Left ventricle myocardium inferior (tissue), 1 donor: ENCODE measurements at places on chromosomes 4 and X. TPM values are rescaled to one million over a fixed set of nuclear protein-coding genes. Genes with fewer than 3 reads are reported as not detected.

- DNase-seq, result peak; percentile 38
Measured at GRCh38 chr4:40916880-40917279, 167.1 kb downstream of the NSUN7 start.

- no peak for DNase-seq
Measured at GRCh38 chr4:122830426-122831095, 3.9 kb downstream of the FGF2 start.

GRCh38 chr4:52051615-52052474 lies 741 bp downstream of the SPATA18 start:
- peak; percentile 74 for DNase-seq

TACC3 gene
- total RNA-seq, result 5.8 TPM

- no peak for DNase-seq
Measured at GRCh38 chr4:125357675-125358074, 42.9 kb downstream of the FAT4 start.

DNA sequence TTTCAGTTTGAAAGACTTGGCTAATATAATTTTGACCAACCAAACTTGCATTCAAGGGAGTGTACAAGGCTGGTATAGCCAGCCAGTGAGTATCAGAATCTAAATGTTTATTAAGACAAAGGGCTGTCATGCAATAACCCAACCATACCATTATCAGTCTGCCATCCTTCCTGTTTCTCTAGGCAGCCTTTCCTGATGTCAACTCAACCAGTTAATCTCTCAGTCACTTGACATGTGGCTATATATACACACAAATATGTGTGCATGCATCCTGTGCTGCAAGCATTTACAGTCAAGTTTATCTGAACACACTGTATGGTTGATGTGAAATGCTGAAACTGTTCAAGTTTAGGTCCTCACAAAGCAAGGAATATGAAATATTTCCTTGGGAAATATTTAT lies 17.2 kb downstream of the BTK start:
- DNase-seq, result no peak

SAP30 gene
- total RNA-seq, result 16.5 TPM

CNKSR2 gene
- 0.47 TPM for total RNA-seq

GRCh38 chr4:20086799-20087521 lies 164.7 kb upstream of the SLIT2 start:
- no peak for DNase-seq

DNA sequence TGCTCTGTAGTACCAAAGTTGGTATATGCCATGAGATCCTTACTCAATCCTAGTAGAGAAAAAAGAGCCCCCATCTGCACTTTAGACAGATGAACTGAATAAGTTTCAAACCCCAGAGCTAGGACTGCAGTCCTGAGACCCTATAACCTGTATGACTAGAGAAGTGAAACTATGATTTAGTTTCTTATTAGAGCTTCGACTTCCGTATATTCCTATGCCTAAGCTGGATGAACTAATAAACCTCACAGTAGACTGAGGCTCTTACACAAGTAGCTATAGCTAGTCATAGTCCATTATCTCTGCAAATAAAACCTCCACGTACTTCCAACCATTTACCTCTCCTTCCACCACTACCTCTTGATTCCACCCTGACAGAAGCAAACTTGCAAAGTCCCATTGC lies 6.3 kb upstream of the OTUD4 start:
- DNase-seq, result no peak

DNA sequence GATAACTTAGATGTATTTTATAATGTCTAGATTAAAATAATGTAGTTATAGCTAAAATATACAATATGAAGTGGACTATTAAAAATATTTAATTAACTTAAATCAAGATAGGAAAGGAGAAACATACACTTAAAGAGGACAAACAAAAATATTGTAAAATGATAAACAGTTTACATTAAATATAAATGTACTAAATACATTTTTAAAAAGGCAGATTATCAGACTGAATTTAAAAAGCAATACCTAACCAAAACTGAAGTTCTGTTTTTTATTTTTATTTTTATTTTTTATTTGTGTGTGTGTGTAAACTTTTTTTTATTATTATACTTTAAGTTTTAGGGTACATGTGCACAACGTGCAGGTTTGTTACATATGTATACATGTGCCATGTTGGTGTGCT lies 811.6 kb upstream of the INTU start:
- DNase-seq, result no peak

DNA sequence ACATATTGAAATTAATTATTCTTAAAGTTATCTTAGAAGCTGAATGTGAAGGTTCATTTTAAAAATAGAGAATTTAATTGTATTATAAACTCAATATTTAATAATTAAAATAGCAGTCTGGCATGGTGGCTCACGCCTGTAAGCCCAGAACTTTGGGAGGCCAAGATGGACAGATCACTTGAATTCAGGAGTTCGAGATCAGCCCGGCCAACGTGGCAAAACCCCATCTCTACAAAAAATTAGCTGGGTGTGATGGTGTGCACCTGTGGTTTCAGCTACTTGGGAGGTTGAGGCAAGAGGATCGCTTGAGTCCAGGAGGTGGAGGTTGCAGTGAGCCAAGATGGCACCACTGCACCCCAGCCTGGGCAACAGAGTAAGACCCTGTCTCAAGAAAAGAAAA lies 659.9 kb upstream of the AGA start:
- no peak for DNase-seq

DNA sequence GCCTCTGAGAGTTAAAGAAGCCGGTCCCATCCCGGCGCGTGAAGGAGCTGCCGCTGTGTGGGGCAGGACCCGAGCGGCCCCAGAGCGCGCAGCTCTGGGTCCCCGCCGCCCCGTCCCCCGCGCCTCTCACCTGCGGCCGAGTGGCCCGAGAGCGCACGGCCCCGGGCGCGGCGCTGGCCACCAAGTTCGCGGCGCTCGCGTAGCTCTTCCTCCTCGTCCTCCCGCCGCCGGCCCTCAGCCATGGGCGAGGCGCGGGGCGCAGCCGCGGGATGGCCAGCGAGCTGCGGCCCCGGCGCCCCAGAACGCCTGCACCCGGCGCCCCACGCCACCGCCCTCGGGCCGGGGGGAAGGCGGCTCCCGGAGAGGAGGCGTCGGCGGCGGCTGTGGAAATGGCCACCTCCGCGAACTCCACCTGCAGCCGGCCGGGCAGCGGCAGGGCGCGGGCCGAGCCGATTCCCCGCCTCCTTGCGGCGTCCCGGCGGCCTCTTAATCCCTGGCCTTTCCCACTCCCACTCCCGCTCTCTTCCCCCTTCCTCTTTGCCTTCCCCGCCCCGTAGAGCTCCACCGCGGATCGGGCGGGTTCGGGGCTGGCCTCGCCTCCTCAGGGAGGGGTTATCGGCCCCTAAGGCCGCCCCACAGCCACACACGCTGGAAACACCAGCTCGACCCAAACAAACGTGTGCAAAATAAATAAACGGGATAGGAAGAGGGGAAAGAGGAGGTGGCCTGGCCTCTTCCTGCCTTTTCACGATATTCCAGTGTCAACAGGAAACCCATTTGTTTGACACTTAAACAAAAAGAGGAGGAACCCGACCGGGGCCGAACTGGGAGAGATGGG lies at the start of gene SH3D19:
Gene SH3D19, minus strand, starts transcription at position 495 of the 838 bp plus-strand sequence. Its CDS starts 253 bp downstream, at position 242.
- DNase-seq, result peak; percentile 76

DNA sequence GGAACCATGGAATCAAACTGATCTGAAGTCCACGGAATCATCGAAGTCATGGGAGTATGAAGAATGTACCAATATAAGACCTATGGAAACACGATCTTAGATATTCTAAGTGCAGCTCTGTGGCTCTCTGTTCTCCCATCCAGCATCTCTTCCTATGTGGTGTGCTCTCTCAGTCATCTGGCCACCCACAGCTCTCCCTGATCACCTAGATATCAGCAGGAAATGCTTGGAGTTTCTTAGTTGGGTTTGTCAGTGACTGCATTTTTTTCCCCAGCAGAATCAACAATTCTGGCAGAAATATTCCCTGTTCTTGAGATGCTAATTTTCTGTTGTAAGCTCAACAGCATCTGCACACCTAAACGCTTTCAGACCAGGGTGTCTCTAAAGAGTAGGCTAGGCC lies 94.1 kb downstream of the GC start:
- no peak for DNase-seq

ADGRG4 gene
- not detected for total RNA-seq

DNA sequence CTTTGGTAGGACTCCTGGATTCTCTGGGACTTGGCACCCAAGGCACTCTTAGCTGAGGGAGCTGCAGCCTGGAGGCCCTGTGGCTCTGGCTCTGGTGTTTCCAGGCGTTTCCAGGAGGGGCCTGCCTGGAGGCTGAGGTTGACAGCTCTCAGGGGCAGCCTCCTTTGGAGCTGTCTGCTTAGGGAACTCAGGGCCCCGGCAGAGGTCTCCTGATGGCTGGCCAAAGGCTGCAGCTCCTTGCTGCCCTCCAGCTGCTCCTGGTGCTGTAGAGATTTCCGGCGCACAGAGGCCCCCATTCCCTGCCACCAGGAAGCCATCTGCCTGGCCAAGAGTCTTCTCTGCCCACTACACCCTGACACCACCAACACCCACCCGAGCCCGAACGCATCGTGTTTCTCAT lies 25.3 kb upstream of the ARHGEF38 start:
- no peak for DNase-seq

ARSJ gene
- 1.2 TPM for total RNA-seq

DNA sequence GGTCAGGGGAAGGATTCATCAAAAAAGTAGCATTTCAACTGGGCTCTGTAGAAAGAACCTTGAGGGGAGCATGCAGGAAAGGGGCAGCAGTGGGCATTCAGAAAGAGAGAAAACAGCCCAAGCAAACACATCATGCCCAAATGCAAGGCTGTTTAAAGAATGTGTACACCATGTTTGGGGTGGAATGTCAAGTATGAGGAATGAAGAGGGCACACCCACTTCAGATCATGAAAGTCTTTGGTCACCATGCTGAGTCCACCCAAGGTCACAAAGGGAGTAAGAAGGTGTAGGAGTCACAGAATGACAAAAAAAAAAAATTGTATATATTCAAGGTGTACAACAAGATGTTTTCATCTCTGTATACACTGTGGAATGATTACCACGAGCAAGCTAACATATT lies 9.4 kb downstream of the S100G start:
- DNase-seq, result no peak

DNA sequence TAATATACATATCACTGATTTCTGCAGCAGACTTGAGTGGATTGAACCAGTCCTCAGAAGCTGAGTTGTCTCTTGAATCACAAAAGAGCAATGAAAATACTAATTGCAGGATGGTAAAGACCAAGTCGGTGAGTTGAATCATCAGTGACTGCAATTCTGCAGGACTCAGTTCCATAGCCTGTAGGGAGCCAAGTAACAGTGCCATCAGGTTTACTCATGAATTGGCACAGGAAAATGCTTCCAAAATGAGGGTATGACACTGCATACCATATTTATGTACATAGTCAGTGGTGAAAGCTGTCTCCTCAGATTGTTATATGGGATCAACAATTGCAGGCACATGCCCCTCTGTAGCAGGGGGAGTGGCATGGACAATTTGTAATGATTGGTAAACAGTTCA lies 192.8 kb downstream of the CCNG2 start:
- DNase-seq, result no peak

DNA sequence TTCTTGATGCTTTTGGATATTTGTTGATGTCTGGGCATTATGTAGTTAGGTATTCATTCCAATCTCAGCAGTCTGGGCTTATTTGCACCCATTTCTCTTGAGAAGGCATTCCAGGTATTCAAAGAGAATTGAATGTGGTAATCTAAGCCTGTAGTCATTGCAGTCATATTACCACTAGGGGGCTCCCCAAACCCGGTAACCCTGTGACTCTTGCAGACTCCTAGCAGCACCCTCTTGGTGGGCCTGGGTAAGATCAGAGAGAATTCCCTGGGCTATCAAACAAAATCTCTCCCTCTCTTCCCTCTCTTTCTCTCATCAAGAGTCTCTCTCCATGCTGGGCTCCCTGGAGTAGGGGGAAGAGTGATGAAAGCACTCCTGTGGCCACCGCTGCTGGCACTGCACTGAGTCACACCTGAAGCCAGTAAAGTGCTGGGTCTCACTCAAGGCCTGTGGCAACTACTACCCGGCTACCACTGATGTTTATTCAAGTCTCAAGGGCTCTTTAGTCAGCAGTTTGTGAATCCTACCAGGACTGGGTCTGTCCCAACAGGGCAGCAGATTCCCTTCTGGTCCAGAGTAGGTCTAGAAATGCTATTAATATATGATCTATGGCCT lies 187.7 kb upstream of the NUDT10 start:
- no peak for DNase-seq

DNA sequence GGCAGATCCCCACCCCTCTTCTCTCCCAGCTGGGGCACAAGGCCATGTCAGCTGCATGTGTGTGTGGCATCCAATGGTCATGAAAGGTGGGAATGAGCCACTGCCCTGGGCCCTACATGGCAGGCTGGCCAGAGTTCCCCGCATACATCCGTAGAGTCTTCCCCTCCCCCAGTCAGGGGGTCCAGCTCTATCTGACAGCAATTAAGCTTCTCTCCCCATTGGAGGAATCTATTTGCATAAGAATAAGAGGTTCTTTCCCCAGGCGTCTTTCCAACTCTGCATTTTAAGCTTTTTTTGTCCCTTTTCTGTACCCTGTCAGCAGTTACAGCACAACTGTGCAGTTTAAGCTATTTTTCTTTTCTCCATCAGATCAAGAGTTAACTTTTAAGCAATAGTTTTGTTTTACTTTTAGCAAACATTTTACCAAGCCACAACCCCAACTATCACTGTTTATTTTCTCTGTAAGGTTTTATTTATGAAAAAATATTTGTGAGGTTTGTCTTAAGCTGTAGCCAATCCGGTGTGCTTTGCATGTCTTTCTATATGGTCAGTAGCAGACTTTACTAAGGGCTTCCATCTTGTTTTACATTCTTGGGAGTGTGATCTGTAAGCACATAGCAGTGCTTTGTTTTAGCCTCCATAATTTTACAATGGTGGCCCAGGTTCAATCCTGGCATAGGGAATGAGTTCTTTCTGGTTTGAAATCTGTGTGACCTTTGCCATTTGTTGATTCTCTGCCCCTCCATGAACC lies 28.7 kb downstream of the NLRP2B start:
- no peak for DNase-seq

DNA sequence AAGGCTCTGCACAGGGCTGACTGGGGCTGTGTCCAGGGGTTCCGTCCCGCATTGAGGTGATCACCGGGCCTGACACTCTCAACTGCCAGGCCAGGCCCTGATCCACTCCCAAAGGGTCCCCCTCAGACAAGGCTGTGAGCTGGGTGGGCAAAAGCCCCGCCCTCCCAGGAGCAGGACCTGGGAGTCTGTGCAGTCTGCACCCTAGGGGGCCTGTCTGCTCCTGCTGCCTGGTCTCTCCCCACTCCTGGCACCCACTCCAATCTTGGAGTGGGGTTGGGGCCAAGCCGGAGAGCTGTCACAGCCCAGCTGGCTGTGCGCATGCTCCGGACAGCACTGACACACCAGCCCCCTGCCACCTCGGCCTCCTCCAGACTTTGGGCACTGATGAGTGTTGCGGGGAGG lies 9.4 kb upstream of the SPP1 start:
- no peak for DNase-seq

NDP gene
- total RNA-seq, result not detected

- DNase-seq, result no peak
Measured at GRCh38 chr4:42671431-42672194, 14.7 kb upstream of the ATP8A1 start.

AADAT gene
- total RNA-seq, result 2.2 TPM
